ENCODE measurements at places on chromosomes 7 and 10.
A peak's percentile ranks its signal among the peaks of the same experiment; 100 is the strongest.

DNA sequence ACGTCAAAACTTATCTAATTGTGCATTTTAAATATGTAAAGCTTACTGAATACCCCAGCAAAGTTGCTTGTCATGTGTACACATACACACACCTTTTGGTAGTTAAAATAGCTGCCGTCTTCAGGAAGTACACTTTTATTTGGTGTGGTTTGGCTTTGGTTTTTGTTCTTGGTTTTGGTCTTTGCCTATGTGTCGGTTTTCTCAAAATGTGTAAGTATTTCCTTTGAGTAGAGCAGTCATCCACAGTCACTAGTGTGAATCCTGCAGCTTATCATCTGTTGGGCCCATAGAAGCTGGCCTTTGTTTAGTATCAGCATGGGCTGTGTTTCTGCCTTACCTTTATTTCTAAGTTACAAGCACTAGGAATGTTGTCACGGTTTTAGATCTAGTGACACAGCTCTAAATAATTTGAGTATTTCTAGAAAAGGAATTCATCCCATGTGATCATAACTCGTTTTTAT, 35.3 kb downstream of the NET1 start:
- DNase-seq = no peak

- no peak for DNase-seq
Observed at GRCh38 chr7:95766657-95767056, 5.7 kb upstream of the DYNC1I1 start.

GRCh38 chr10:105253515-105254212, 612.6 kb downstream of the SORCS3 start:
- no peak for DNase-seq

DNA sequence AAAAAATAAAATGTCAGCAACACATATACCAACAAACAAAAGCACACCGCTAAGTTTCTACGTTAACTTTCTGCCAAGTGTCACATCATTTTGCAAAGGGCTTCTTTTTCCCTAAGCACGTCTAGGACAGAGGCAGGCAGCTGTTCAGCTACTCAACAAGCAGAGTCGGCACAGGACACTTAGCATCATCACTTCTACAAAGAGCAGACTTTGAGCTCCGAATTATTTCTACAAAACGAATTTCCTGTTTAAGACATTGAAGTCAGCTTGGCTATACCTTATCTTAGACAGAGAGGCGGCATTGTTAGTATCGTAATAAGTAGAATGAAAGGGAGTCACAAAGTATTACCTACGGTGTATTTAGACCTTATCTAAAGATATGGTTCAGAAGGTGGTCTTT, 110.1 kb downstream of the SVIL start:
- DNase-seq = no peak

DNA sequence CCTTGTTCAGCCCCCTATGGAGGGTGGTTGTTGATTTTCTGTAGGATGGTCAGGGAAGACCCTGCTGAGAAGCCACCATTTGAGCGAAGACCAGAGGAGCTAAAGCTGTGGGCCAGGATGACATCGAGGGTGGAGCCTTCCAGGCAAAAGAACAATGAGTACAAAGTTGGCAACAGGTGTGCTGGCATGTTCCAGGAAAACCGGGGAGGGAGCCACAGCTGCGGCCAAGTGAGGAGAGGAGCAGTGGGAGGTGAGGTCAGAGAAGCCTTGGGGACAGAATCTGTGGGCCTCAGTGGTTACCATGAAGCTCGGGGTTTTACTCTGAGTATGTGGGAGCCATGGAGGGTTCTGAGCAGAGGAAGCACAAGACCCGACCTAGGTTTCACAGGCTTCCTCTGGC, 75.6 kb upstream of the ZNF479 start:
- no peak for DNase-seq

GRCh38 chr10:122117475-122117874, 128.5 kb downstream of the TACC2 start:
- no peak for DNase-seq

DNA sequence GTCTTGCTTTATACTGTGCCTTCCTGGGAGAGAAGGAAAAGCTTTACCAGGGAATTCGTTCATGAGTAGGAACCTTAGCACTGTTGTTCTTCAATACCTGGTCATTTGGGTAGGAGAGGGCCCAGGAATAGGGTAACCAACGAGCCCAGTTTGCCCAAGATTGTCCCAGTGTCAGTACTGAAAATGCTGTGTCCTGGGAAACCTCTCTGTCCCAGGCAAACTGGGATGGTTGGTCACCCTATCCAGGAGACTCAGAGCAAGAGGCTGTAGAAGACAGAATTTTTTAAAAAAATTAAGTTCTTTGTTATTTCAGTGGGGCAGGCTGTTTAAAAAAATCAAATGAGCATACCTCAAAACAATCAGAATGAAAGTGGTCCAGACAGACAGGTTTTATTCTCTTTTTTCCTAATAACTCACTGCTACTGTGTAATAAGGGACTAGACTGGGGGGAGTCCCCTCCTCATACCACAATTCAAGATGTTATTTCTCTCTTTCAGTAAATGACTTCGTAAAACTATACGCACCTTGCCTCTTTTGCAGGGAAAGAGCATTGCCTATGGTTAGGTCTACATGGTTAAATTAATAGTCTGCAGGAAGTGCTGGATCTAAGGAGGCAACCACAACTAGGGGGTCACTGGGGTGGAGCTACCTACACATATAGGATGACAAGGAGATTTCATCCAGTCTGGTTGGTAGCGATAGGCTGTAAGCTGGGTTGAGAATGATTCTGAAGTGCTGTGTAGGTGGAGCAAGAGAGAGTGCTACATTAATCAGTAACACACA, 41.1 kb upstream of the FAM133B start:
- no peak for DNase-seq

DNA sequence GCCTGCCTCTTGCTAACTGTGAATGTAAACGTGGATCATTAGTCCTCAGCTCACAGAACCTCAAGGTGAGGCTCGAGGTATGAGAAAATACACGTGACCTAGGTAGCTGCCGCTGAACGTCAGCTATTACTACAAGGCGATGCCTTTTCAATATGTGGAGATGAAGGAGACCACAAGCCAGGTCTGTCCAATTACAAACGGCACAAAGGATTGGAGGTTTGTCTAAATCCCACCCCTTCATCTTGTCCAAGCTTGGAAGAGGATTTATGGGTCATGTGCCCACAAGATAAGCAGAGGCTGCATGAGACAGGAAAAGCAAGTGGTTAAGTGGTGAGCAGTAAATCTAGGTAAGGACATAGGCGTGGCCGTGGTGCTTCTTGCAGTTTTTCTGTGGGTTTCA, 3.4 kb downstream of the H2BK1 start:
- peak; percentile 51 for DNase-seq

- no peak for DNase-seq
Observed at GRCh38 chr10:21167288-21168010, 270.3 kb upstream of the NEBL start.

- no peak for DNase-seq
Observed at GRCh38 chr7:36072620-36073019, 80.4 kb upstream of the EEPD1 start.

DNA sequence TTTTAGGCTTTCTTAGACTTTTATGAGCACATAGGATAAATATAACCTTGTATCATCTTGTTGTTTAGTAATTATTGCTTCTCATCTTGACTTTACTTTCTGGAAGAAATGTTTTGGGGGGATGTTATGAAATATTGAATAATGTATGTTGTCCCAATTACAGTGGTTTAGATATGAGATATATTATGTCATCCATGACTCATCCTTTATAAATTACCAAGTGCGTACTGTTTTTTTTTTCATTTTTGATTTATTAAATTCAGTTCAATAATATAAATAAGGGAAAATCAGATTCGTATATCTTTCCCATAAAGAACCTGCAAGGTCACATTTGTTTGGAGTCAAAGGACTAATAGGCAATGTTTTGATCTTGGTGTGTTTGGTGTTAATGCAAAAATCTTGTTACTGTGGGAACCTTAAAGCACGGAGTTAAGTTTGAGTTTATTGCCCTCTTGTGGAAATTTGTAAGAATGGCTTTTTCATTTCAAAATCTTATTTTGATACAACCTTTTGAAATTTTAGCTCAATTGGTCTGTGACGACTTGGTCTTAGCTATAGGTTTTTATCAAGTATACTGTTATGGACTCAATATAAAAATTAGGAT, 108.6 kb downstream of the SRI start:
- peak; percentile 53 for DNase-seq

GRCh38 chr7:151992375-151992774, 33.1 kb upstream of the GALNT11 start:
- DNase-seq = peak; percentile 29

DNA sequence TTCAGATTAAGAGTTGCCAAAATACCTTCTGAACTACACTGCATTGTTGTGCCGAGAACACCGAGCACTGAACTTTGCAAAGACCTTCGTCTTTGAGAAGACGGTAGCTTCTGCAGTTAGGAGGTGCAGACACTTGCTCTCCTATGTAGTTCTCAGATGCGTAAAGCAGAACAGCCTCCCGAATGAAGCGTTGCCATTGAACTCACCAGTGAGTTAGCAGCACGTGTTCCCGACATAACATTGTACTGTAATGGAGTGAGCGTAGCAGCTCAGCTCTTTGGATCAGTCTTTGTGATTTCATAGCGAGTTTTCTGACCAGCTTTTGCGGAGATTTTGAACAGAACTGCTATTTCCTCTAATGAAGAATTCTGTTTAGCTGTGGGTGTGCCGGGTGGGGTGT, 45.0 kb downstream of the DAGLB start:
- DNase-seq = no peak

- no peak for DNase-seq
Observed at GRCh38 chr7:45416846-45417245, 157.3 kb upstream of the ADCY1 start.

GRCh38 chr10:42367532-42368230, 270.7 kb downstream of the ZNF33B start:
- DNase-seq = peak; percentile 94

DNA sequence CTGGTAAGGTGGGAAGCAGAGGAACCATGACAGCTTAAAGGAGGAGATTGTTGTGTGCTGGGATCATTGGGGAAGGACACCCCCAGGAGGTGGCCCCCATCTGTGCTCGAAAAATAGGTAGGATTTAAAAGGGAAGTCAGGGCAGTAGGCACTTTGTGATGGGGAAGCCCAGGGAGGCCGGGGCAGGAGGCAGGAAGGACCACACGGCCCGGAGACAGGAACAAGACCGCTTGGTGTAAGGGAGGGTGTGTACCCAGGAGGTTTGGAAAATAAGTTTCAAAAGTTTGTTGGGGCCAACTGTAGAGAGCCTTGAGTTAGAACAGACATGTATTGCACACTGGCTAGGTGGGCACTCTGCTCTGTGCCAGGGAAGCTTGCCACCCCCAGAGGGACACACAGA, 20.7 kb downstream of the ZNF467 start:
- DNase-seq = no peak

- DNase-seq = no peak
Observed at GRCh38 chr10:10517866-10518265, 499.8 kb upstream of the CELF2 start.

DNA sequence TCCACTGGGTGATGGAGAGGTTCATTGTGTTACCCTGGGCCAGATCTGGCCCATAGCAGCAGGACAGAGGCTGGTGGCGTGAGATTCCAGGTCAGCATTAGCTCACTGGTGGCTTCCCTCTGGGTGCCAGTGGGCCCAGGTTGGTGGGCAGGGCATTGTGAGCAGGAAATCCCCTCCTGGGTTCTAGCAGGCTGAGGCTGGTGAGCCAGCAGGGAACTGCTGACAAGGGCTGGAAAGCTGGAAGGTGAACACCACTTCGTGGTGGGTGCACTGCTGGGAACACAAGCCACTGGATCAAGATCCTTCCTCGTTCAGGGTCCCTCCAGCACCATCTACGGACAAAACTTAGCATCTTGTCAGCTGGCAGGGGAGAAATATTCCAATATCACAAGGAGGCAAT, 259.2 kb upstream of the FZD1 start:
- DNase-seq = no peak

- DNase-seq = no peak
Observed at GRCh38 chr7:13802651-13803050, 186.8 kb downstream of the ETV1 start.

GRCh38 chr7:82015751-82016150, 245.9 kb upstream of the HGF start:
- peak; percentile 37 for DNase-seq

- peak; percentile 82 for DNase-seq
Observed at GRCh38 chr7:44087911-44088838, 5.8 kb upstream of the POLM start.

DNA sequence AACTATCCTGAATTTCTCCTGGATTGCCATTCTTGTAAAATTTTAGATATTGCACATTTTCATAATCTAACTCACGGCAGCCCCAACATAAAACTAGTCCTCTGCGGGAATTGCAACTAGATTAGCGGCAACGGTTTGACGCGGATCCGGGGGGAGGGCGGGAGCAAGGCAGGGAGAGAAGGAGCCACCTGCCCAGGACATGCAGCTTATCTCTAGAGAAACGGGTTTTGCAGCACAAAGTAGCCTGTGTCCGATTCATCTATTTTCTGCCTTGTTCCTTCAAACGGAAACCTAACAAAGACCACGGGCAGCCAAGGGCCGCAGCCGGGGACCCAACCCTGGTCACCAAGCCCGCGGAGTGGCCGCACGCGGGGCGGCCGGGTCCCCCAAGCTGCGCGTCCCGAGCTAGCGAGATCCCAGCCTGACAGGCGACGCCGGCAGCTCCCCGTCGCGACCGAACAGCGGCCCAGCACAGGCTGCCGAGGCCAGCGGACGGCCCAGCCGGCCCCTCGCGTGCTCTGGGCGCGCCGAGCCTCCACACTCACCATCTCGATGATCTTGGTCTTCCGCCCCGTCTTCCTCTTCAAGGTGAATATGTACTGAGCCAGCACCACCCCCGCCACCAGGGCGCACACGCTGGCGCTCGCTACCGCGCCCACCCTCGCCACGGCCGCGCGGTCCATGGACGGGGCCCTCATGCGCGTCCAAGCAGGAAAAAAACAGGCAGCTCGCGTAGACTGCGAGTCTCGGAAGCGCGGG, at the start of gene NT5C3A:
NT5C3A (minus strand) TSS at position 754 of the 759 bp plus-strand sequence; CDS start at position 683, 71 bp downstream.
- peak; percentile 38 for DNase-seq

- DNase-seq = no peak
Observed at GRCh38 chr10:78626471-78626870, 442.3 kb upstream of the ZMIZ1 start.

- no peak for DNase-seq
Observed at GRCh38 chr7:29150856-29151255, 4.5 kb upstream of the CPVL start.

DNA sequence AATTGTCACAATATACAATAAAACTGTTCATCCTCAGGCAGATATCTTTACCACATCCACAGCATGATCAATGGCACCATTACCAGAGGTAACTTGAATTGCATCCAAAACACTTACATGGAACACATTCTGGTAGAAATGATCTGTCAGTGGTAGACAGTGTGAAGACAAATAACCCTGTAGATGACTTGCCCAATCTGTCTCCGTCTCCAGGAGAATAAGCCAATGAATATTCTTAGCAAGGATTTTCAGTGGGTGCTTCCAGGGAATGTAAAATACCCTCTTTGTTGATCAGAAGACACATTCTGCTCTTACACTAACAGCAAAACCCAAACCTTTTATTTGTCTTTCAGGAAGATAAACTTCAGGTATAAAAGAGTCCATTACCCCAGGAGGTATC, 43.8 kb downstream of the VWC2 start:
- DNase-seq = no peak

- DNase-seq = peak; percentile 50
Observed at GRCh38 chr10:124837687-124838086, 36.1 kb downstream of the ABRAXAS2 start.

- no peak for DNase-seq
Observed at GRCh38 chr7:1505731-1506550, 1.8 kb upstream of the INTS1 start.
